ENCODE measurements at places on chromosomes 4 and X.

GRCh38 chr4:175424111-175424510 lies 388.0 kb downstream of the GPM6A start:
- no peak for DNase-seq

DNA sequence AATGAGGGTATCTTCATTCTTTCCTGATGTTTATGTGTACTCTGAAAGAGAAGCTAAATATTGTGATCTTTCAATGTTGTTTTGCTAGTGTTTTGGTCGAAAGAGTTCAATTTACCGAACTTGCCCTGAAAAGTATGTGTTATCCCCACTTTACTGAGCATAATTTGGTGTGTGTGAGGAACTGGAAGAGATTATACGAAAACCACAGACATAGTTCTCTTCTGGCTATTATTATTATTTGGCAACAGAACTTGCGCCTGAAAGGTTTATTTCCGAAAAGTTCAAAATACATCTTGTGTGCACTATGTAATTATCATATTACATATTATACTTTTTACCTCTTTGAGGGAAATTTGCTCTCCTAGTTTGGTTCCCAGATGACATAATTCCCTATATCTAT lies 232.5 kb upstream of the INTU start:
- DNase-seq = no peak

DNA sequence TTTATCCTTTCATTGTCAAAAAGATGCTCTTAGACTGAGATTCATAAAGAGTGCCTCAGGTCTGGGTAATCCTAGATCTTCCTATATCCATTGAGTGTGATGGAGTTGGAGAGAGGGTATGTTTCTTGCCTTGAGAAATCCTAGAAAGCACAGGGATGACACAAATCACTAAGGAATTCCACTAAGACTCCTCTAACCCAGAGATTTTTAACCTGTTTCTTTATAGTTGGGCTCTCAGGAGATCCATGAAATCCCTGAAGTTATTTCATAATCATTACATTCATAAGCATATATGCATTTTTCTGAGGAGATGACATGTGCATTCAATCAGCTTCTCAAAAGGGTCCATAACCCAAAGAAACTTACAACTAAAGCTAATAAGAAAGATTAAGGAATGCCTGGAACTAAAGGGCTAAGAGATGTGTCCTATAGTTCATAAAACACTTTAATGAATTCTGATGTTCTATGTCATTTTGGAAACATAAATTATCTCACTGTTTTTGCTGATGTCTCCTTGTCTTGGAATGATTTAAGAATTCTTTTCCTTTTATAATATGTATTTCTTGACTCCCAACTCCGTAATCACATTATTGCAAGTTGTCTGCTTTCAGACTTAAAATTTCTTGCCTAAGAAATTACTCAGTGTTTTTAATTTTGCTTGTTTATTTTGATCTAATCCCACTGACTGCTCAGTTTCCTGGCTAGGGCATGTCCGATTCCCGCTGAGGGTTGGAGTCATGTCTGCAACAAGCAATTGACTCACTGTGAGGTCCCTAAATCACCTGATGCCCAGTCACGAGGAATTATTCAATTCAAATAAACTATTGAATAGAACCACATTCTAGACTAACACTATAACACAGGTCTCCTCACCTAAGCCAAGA lies 2.8 kb upstream of the AMTN start:
- DNase-seq = no peak

GRCh38 chr4:71540749-71541269 lies 202.0 kb downstream of the SLC4A4 start:
- DNase-seq = no peak

DNA sequence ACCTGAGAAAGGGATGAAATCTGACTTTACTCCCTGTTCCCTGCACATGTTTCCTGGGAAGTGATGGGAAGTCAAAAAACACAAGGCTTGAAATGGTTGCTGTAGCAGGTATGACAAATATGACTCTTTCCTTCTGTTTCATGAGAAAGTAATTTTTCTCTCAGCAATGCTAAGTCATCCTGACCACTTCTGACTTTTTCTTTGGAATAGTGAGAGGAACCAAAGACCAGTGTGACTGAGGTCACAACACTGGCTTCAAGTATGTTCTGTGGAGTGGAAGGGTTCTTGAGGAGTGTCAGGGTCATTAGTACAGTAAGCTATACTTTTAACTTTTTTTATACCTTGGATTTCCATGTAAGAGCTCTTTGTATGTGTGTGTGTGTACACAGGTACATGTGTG lies 225.3 kb downstream of the PPP3CA start:
- DNase-seq = no peak

DNA sequence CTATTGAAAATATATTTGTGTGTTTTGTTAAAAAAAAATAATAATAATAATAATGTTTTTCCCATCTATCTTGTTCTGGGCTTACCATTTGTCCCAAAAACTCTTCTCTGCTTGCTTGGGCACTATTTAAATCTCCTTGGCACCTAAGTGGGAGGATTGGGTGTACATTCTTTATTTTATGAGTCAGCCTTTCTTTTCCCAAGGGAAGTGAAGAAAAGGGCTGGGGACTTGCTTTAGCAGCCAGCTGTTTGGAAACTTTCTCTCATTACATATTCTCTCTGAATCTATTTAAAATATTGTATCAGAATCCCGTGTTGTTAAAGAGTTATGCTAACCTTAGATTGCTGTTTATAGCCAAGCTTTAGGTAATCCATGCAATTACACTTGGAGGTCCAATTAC lies 2332.4 kb downstream of the ARAP2 start:
- no peak for DNase-seq

GRCh38 chrX:153459986-153460385 lies 10.4 kb downstream of the HAUS7 start:
- DNase-seq = no peak

- DNase-seq = no peak
Measured at GRCh38 chrX:74023203-74023602, 280.8 kb upstream of the ZCCHC13 start.

DNA sequence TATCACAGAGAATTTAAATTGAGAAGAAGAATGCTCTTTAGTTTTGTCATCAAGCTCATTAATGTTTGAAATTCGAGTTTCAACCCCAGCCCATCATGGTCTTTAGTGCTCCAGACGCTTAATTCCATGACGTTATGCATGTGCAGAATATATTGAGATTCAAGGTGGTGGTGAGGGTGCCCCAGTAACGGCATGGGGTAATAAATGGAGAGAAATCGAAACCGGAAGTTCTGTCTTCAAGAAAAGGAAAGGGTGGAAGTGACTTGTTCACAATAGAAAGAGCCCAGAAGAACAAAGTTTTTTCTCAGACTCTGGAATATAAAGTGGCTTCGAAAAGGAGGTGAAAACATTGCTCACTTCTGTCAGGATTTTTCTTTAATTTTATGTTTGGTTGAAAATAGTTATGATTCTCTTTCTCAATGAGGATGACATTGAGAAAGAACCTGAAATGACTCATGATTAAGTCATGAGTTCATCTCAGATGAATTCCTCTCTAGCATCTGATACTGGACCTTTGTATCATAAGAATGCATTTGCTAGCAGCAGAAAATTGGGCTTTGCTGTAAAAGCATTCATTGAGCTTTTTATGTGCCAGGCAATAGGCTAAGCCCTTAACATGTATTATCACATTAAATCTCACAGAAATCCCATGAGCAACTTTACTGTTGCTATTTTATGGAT lies 779 bp upstream of the DDX60L start:
- no peak for DNase-seq

Data from activated T-helper 1 cell treated with anti-CD3 and anti-CD28 coated beads, Interleukin-2, amount 50 U/mL, for 16 hours (primary cell).